SJCRH30 (cell line): ENCODE measurements at places on chromosomes 4 and X.

DNA sequence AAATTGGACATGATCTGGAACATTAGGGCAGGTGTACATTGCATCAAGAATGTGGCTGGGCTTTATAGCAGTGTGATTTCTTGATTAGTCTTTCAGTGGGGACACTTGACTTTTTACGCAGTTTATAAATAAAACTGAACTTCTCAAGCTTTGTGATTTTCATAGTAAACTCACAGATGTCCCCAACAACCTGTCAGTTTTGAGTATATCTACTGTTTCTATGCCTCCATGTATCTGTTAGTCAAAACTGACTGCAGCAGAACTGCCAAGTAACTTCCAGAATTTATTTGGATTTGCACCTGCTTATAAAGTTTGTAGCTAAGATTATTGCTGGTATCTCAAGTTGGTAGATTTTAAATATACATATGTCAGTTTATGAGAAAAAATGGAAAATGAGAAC lies 20.0 kb downstream of the PTTG2 start:
- no peak for DNase-seq
- H3K27ac ChIP-seq: no peak overlapping the region
- no peaks in the 10 kb centered on the region; the same call in 1 of the 2 replicates for H3K4me1 ChIP-seq
- no peak overlapping the region for H3K4me3 ChIP-seq

DNA sequence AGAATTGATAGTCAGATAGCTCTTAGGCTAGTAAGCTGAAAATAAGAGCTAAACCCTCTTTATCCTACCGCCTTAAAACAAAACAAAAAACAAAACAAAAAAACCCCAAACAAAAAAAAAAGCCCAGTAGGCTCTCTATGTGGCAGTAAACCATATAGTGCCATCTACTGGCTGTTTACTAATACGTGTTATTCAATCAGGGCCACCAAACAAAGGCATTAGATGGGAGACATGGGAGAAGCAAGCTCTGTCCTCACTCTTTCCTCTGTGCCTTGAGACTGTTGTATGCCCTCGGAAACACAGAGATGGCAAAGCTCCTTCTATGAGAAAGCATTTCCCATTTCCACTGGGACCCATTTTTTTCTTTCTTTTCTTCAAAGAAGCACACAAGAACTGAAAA lies 148.8 kb upstream of the MID1 start:
- peak overlapping the region; percentile 96 for H3K27ac ChIP-seq
- DNase-seq: peak; percentile 57
- no peaks in the 10 kb centered on the region for H3K36me3 ChIP-seq
- H3K27me3 ChIP-seq: no peaks in the 10 kb centered on the region
- peaks cover 21% of the 10 kb centered on the region for H3K4me1 ChIP-seq

DNA sequence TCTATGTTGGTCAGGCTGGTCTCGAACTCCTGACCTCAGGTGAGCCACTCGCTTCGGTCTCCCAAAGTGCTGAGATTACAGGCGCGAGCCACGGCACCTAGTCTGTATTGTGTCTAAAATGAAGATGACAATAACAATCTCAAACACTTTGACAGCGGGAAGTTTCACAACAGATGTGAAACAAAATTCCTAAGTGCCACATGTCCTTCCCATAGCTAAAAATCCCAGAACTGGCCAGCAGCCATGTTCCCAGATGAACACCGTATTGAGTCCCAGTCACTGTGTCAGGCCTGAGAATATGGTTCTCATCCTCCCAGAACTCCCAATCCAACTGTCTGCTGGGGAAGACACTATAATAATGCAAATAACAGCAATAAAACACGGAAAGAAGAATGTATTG lies 16.4 kb upstream of the KLHL8 start:
- no peak overlapping the region for H3K27ac ChIP-seq
- H3K4me3 ChIP-seq: no peak overlapping the region
- no peaks in the 10 kb centered on the region for H3K36me3 ChIP-seq

GRCh38 chr4:102402223-102402622 lies 56.9 kb upstream of the SLC39A8 start:
- no peaks in the 10 kb centered on the region for H3K36me3 ChIP-seq
- no peak overlapping the region for H3K4me3 ChIP-seq
- H3K27me3 ChIP-seq: no peaks in the 10 kb centered on the region
- H3K4me1 ChIP-seq: peaks cover 12% of the 10 kb centered on the region
- DNase-seq: no peak

DNA sequence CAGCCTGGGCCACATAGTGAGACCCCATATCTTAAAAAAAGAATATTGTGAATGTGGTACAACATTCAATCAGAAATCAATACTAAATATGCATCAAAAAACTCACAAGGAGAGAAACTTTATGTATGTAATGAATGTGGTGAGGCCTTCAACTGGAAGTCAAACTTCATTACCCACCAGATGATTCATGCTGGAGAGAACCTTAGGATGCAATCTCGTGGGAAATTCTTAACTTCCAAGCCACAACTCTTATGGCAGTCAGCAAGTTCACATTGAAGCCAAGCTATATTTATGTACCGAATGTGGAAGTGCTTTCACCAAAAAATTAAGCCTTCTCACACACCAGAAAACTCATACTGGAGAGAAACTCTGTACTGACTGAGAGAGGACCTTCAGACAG lies 84.5 kb upstream of the UXT start:
- no peak overlapping the region for H3K4me3 ChIP-seq
- H3K27me3 ChIP-seq: no peaks in the 10 kb centered on the region
- no peak for DNase-seq
- H3K4me1 ChIP-seq: peaks cover 18% of the 10 kb centered on the region

DNA sequence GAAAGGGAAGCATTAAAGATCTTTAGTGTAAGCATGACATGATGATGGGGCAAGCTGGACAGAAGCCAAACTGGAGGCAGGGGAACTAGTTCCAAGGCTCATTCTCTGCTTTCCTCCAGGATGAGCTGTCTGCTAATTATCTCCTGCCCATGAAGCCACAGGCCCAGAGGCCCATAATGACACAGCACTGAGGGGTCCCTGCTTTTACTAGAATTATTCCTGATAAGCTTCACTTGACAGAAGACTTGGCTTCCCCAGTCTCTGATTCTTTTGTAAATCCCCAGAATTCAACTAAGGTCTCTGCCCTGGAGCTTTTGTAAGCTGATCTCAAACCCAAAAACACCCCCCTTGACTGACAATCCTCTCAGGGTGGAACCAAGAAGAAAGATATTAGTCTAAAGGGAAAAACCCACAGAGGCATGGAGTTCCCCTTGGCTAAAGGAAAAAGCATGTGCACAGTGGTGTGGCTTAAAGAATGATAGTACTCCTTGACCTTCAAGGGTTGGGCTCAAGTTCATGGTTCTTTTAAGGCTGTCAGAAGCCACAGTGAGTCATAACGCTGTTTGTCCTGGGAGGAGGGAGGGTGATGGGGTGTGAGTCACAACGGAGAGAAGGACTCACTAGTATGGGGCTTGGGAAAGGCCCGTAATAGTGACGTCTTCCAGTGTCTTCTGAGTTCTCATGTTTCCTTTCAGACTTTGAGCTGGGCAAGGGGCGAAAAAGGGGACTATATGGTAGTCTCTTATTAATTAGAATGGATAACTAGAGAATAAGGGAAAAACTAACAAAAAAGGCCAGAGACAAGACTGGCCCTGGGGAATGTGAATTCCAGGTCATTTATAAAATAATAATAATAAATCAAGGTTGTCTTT lies 146.0 kb upstream of the CPEB2 start:
- no peaks in the 10 kb centered on the region for H3K4me1 ChIP-seq
- H3K27me3 ChIP-seq: no peaks in the 10 kb centered on the region
- DNase-seq: peak; percentile 42
- no peak overlapping the region for H3K27ac ChIP-seq
- H3K4me3 ChIP-seq: no peak overlapping the region

DNA sequence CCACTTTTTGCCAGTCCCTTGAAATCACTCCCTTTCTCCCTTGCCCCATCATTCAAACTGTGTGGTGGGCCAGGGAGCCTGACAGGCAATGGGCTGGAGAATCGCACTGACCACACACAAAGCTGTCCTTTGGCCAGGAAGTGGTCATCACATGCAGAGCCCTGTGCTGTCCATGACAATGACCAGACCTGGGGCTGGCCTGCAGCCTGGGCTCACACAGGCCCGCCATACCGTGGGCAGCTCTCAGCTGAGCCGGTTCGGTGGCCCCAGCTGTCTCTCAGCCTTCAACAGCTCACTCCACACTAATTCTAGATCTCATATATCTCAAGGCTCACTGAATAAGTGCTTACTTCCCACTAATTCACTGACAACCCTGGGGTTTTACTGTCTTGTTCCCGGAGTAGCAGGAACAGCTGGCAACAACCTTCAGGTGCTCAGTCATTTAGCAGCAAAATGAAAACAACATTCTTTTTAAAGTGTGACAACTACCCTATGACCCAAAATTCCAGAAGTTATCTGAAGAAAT lies 48.0 kb downstream of the USP46 start:
- peak; percentile 76 for DNase-seq
- H3K4me1 ChIP-seq: peaks cover 16% of the 10 kb centered on the region
- no peaks in the 10 kb centered on the region for H3K27me3 ChIP-seq
